OCI-LY7 (cell line): ENCODE measurements at places on chromosomes 5 and 9.
A peak's percentile ranks its signal among the peaks of the same experiment; 100 is the strongest.

GRCh38 chr5:55904152-55904551 is 53.0 kb downstream of the IL31RA start:
- no peak for DNase-seq

DNA sequence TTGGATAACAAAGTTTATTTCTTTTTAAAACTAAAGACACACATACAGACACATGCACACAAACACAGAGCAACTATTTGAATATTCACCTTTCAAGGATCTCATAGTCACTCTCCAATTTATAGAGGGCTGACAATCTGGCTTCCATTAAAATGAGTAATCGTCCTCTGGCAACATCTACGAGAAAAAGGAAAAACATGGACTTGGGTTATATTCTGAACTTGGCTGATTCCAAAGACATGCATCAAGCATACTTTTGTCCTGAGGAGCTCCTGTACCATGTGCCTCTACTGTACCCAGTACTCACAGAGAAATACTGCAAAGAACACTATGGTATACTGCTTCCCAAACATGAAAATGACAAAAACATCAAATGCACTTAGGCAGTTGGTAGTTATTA is 15.4 kb downstream of the IARS1 start:
- DNase-seq = no peak

GRCh38 chr5:125043781-125044391 is 297.4 kb upstream of the ZNF608 start:
- DNase-seq = no peak

- peak; percentile 41 for DNase-seq
Measured at GRCh38 chr5:59496524-59497134, 396.9 kb downstream of the PDE4D start.

GRCh38 chr5:18662231-18662630 is 1028.0 kb downstream of the TAF11L14 start:
- no peak for DNase-seq

GRCh38 chr9:38118862-38119438 is 49.9 kb upstream of the SHB start:
- no peak for DNase-seq

DNA sequence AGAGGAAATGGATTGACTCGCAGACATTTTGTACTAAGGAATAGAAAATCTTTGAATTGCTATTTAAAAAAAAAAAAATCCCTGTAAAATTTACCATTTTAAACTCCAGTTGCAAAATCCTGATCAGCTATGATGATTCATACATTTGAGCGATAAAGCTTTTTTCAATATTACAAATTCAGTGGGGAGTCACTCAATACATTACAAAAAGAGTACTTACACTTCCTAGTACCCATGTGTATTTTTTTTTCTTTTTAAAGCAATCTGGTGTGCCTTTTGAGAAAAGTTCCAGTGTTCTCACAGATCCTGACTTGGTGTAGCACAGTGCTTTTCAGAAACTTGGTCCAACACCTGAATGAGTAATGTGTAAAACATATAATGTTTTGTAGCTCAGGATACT is 54.3 kb downstream of the PIK3R1 start:
- no peak for DNase-seq

- no peak for DNase-seq
Measured at GRCh38 chr5:17816505-17816904, 182.2 kb downstream of the TAF11L14 start.

- no peak for DNase-seq
Measured at GRCh38 chr9:106860721-106861639, 2.0 kb upstream of the ZNF462 start.

DNA sequence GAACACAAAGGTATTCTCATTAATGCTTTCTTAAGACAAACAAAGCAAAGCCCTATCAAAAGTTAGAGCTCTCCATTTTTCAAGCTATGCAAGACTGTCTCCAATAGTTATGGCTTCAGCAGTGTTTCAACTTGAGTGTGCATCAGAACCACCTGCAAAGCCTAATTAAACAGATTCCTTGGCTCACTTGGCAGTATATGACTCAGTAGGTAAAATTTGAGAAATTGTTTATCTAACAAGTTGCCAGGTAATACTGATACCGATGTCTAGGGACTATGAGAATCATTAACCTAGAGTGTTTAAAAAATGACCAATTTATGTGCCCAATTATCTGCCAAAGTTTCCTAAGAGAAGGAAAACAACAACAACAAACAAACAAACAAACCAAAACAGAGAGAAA is 60.3 kb upstream of the PARP8 start:
- no peak for DNase-seq

GRCh38 chr5:141668601-141669265 is 13.3 kb downstream of the ARAP3 start:
- DNase-seq = no peak

DNA sequence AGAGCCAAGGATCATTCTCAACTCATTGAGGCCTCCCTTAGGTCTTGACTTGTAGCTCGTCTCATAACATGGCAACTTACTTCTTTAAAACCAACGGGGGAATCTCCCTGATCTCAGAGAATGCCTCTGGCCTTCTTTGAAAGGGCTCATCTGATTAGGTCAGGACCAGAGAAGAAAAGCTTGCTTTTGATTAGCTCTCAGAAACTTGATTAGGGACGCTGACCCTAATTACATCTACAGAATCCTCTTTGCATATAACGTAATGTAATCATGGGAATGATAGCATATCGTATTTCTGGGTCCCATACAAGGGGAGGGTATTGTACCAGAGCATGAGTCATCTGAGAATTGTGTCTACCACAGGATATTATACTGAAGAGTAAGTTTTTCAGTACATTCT is 125.1 kb upstream of the SH3GL2 start:
- DNase-seq = no peak

- no peak for DNase-seq
Measured at GRCh38 chr5:88944751-88945531, 62.0 kb upstream of the MEF2C start.

- no peak for DNase-seq
Measured at GRCh38 chr9:26266146-26266793, 588.0 kb upstream of the TUSC1 start.

DNA sequence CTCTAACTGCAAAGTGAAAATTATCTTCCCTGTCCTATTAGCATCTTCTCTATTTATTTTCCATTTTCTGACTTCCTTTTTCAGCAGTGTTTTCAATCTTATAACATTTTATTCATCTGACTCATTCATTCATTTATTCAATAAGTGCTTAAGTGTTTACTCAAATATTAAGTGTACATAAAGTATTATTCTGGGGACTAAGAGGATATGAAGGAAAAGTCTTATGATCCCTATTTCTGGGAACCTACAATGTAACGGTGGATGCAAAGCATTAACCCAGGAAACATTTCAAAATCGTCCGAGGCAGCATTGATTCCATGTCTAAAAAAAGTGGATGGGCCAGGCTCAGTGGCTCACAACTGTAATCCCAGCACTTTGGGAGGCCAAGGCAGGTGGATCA is 19.4 kb upstream of the TRPM6 start:
- DNase-seq = no peak

DNA sequence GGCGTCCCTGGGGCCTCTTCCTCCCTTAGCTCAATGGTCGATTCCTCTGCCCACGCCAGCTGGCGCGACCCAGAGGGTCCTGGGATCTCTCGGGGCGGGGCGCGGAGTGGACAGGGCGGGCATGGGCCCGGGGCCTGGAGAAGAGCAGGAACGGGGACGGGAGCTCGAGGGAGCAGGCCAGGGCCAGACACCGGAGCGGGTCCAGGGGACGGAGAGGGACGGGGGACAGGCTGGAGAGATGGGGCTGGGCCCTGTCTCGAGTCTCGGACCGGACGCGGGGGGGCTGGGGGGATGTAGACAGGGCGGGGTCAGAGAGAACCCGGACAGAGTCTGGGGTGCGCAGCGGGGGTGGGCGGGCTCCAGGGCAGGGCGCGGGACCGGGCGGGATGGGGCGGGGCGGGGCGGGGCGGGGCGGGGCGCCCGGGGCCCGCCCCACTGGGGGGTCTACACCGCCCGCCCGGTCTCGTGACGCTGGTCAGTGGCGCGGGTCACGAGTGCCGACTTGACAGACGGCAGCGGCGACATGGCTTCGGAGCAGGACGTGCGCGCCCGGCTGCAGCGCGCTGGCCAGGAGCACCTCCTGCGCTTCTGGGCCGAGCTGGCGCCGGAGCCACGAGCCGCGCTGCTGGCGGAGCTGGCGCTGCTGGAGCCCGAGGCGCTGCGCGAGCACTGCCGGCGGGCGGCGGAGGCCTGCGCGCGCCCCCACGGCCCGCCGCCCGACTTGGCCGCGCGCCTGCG is at the start of gene UAP1L1:
Gene UAP1L1, plus strand, starts transcription at position 508 of the 738 bp plus-strand sequence. Its CDS starts 16 bp downstream, at position 524.
- DNase-seq = peak; percentile 64

DNA sequence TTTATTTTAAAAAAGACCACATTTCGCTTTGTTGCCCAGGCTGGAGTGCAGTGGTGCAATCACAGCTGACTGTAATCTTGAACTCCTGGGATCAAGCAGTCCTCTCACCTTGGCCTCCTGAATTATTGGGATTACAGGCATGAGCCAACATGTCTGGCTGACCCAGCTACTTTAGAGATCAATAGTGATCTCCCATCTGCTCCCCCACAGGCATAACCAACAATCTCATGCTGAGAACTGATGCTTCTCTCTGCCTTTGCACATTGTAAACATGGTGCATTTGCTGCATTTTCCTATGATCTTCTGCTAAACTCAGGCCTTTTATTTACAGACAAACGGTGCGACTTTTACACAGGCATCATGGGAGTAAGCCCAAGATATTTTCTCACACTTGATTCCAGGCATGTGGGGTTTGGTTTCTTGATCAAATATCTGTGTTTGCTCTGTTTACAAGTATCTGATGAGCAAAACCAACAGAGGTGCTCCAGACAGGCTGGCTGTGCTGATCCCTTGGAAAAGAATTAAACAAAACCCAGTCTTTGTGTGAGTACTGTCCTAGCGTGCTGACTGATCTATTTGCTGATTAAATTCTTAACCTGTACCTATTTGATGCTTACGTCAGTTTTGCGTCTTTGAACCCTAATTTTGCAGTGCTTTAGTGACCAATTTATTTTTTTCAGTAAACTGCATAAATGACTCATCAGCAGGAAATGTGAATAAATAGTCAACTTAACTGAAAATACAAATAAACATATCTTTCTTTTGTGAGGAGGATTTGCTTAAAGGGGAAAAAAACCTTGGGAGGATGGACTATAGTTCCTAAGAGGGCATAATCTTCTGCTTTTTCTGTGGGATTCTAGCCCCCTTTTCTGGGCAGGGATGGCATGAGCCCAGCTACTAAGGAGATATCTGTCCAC is 191.7 kb upstream of the NR3C1 start:
- DNase-seq = no peak

DNA sequence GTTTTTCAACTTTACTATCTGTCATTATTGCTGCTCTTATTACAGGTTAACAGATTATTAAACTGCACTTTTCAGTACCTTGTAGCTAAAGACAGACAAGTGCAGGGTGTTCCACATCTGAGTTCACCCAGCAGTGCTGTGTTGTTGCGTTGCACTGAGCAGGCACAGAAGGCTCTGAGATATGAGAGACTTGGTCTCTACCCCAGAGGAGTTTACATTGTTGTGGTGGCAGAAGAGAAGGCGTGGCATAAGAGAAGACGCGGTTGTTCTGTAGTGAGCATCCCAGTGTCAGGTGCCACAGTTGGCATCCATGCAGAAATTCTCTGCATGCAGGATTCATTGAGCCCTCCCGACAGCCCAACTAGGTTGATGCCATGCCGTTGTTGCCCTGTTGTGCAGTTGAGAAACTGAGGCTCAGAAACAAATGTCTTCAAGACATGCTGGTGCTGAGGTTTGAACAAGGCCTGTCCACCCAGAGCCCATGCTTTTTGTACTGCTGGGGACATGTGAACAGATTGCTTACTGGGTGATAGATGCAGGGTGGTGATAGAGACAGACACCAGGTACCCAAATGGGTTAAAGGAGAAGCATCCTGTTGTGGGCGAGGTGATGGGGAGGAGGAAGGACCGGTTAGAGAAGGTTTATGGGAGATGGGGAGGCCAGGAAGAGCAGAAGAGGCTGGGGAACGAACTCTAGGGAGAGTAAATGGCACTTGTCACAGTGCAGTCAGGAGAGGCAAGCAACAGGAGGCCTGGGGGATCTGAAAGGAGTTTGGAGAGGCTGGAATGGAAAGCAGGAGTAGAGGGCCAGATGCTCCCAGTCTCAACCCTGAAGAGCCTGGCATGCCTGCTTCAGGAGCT is 8.2 kb downstream of the ABL1 start:
- DNase-seq = no peak

DNA sequence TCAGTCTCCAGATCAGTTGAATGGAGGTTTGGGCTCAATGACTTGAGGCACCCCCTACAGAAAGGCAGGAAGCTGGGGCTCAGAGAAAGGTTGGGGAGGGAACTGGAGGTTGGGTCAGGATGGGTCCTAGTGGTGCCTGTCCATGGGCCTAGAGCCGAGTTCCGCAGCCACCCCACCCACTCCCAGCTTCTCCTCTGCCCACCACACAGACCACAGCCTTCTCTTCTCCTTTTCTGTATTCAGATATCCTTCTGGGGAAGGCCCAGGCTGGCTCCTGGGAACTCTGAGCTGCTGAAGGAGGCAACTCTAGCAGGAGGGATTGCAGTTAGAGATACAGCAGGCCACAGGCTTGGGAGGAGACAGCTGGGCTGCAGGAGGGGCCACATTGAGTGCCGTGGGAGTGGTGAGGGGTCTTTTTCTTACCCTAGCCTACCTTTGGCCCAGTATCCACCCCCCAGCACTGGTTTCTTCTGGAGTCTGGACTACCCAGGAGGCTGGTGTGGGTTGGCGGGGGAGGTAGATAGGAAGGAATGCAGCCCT is 15.4 kb upstream of the PTGS1 start:
- DNase-seq = no peak

DNA sequence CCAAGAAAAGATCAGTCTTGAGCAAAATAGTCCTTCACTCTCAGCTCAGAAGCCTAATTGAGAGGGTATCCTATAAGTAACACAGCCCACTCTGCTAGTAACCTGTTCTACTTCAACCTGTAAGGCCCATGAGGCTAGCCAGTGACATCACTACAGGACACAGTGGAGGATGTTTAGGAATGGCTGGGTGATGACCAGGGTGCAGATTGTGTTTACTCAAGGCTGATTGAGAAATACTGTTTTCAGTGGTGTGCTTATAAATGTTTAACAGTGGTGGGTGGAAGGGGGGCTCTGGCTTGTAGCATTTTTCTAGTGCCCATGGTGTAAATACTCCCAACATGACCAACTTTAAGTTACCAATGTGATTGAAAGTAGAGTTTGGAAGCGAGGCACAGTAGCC is 159.8 kb upstream of the CCDC152 start:
- no peak for DNase-seq
